ENCODE measurements at places on chromosomes 12 and 14. TPM values are rescaled to one million over a fixed set of nuclear protein-coding genes. Genes with fewer than 3 reads are reported as not detected.

GRCh38 chr12:110134691-110135411 lies 10.7 kb downstream of the IFT81 start:
- DNase-seq: no peak

The PLEKHD1 gene
- 0.48 TPM for total RNA-seq

The CMA1 gene
- not detected for total RNA-seq

- no peak for DNase-seq
These were observed 1.0 kb upstream of the CAMKK2 start for GRCh38 chr12:121297435-121297991.

GRCh38 chr14:100494645-100495044 lies 92.6 kb downstream of the BEGAIN start:
- DNase-seq: no peak

The ASCL4 gene
- not detected for total RNA-seq

- no peak for DNase-seq
These were observed 9.0 kb downstream of the PTPN11 start for GRCh38 chr12:112427760-112428159.

- DNase-seq: no peak
These were observed 598.4 kb downstream of the RPL10L start for GRCh38 chr14:46053221-46053620.

The MOK gene
- total RNA-seq: 17.7 TPM

DNA sequence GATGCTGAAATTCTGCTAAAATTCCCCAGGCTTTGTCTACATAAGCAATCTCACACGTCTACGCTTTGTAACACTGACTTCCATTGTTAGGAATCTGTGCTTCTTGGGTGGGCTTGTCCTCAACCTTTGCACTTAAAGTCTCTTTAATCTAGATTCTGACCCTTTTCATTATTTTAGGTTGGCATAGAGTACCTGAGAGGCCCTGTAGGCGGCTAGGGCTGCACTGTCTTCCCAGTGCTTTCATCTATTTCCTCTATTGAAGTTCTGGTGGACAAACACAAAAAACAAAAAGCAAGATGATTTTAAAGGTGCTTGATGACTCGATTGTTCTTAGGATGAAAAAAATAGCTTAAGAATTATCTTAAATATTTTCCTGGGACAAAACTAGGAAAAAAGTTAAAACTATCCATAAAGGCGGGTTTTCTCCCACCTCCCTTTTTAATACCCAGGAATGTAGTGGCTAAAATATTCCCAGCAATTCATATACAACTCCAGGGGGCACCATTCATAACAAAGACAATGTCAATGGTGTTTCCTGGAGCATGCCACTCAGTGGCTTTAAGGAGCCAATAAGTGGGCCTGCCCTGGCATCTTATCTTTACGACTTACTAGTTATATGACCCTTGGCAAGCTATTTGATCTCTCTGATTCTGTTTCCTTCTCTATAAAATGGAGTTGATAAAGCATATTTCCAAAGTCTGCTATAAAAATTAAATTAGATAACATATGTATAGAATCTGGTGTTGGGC lies 197.5 kb downstream of the STXBP6 start:
- DNase-seq: no peak

DNA sequence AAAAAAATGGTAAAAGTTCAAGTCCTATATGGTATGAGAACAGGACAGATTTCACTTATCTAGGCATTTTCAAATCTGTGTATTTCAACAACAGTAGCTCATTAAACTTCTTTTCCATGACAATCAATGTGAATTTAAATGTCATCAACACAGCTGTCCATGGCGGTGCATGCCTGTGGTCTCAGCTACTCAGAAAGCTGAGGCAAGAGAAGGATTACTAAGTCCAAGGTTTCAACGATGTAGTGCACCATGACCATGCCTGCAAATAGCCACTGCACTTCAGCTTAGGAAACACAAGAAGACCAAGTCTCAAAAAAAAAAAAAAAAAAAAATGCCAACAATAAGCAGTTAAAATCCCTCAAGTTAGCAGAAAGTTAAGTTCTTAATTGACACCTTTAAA lies 214.6 kb downstream of the C12orf50 start:
- no peak for DNase-seq

The SLC35E3 gene
- total RNA-seq: 10.7 TPM

DNA sequence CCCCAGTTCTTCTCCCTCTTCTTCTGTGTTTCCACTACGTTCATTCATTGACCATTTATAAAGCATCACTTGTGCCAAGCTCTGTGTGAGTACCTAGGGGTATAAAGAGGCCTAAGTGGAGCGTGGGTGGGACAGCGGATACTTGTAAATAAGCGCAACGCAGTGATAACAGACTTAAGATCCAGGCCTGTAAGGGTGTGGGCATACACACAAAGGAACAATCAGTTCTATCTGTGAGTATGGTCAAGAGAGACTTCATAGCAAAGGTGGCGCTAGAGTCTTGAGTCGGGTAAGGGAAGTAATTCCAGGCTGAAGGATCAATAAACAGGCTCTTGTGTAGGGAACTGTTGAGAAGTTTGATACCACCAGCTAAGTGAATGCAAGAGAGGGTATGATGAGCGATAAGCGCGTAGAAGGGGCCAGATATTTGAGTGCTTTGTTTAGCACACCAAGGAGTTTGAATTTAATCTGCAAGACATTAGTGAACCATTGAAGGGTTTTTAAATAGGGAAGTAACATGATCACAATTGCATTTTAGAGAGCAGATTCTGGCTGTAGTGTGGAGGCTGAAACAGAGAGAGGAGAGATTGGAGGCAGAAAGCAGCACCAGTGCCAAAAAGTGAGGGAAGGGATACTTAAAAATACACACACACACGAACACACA lies 1.0 kb upstream of the GXYLT1 start:
- no peak for DNase-seq

GRCh38 chr12:27498149-27498548 lies 25.9 kb upstream of the PPFIBP1 start:
- no peak for DNase-seq

- DNase-seq: no peak
These were observed 64.5 kb upstream of the USP44 start for GRCh38 chr12:95615749-95616148.

GRCh38 chr12:131905081-131905629 lies 10.7 kb downstream of the ULK1 start:
- no peak for DNase-seq

- DNase-seq: no peak
These were observed 9.3 kb upstream of the NFYB start for GRCh38 chr12:104147346-104147745.

The CIROP gene
- total RNA-seq: 0.40 TPM

DNA sequence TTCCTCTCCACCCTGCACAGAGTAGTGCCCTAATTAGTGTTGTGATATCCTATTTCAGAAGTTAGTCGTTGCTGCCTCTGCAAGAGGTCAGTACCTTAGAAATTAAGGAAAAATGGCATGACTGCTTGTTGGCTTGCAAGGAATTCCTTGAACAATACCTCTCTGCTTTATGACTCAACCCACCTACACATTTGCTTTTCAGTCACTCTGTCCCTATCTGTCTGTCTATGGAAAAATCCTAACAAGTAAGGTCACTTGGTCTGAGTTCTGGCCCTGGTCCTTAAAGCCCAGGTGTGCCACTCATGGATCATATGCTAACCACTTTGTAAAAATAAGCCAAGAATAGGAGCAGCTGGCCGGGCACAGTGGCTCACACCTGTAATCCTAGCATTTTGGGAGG lies 116.4 kb upstream of the ATF1 start:
- DNase-seq: no peak

The HSPA2 gene
- total RNA-seq: 1.5 TPM

GRCh38 chr14:59301354-59301753 lies 112.9 kb downstream of the DAAM1 start:
- no peak for DNase-seq

The COPZ1 gene
- total RNA-seq: 229 TPM

GRCh38 chr12:10362828-10363657 lies 26.8 kb downstream of the KLRK1 start:
- DNase-seq: no peak

GRCh38 chr14:96847451-96847850 lies 50.3 kb downstream of the VRK1 start:
- no peak for DNase-seq

The P2RX7 gene
- not detected for total RNA-seq

GRCh38 chr12:124700810-124701592 lies 133.6 kb upstream of the NCOR2 start:
- DNase-seq: no peak

- DNase-seq: no peak
These were observed 77.6 kb upstream of the RIC8B start for GRCh38 chr12:106696681-106697417.

GRCh38 chr12:113244047-113244460 lies 22.8 kb downstream of the TPCN1 start:
- DNase-seq: no peak

- no peak for DNase-seq
These were observed 58.2 kb upstream of the STRN3 start for GRCh38 chr14:31084385-31084784.

DNA sequence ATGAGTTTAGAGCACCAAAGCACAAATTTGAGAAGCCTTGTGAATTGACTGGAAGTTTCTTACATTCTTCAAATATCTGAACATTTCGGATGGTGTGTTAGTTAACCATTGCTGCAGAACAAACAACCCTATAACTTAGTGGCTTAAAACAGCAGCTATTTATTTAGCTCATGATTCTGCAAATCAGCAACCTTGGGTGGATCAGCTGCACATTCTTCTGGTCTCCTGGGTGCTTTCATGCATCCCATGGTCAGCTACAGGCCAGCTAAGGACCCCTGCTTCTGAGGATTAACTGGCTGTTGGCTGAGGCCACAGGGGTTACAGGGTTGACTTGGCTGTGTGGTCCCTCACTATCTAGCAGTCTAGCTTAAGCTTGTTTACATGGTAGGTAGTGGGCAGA lies 114.0 kb upstream of the HIF1A start:
- no peak for DNase-seq

DNA sequence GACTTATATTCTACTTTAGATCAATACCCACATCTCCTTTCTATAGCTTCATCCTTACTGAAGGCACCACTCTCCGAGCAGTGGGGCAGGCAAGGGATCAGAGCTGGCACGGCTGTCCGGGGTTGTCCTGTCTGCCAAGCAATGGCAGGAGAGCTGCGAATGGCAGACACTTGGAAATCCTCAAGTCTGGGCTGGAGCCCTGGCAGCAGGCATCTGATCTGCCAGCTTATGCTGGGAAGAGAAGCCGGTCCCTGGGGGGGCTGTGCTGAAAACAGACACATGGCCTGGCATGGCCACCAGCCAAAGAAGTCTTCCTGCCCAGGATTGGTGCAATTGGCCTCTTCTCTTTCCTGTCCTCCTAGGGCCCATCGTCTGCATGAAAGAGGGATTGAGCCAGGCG lies 280.2 kb upstream of the PWP1 start:
- no peak for DNase-seq

DNA sequence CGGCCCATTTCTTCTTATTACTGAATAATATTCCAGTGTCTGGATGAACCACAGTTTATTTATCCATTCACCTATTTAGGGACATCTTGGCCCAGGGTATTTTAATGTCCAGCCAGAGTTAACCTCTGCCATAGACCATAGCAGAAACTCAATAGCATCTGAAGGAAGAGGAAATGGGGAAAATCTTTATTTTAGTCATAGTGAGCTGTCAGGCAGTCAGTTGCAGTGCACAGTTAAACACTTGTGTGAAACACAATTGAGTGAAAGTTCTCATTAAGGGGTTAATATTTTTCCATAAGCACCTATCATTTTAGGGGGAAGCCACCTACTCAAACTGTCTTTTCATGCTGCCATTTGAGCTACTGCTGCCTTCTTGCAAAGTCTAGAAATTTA lies 197.3 kb upstream of the PPFIA2 start:
- no peak for DNase-seq
